ENCODE measurements at places on chromosomes 2 and 18.

DNA sequence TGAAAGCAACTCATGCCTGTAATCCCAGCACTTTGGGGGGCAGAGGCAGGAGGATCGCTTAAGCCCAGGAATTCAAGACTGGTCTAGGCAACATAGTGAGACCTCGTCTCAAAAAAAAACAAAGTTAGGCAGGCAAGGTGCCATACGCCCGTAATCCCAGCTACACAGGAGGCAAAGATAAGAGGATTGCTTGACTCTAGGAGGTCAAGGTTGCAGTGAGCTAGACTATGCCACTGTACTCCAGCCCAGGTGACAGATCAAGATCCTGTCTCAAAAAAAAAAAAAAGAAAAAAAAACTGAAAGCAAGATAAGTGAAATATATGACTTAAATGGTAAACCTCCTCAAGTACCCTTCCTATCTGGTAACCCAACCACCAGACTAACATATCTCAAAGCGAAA, 59.8 kb downstream of the USP34 start:
- DNase-seq = no peak

DNA sequence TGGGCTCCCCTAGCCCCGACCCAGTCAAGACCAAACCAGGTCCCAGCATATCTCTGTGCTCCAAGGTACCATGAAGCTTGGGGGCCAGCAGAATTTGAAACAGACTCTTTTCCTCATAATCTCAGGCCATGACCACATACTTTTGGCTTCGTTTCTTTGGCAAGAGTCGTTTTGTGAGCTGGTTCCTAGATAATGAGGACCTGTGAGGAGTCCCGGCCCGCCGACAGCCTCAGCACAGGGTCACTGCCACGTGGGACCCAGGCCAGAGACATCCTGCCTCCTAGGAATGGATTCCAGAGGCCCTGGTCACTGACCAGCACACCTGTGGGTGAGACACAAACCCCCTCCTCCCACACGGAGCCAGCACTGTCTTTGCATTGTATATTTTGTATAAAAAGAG, 73.5 kb downstream of the VAPA start:
- no peak for DNase-seq

GRCh38 chr2:130756053-130756873, 923 bp downstream of the AMER3 start:
- no peak for DNase-seq

- DNase-seq = no peak
Observed at GRCh38 chr18:11183637-11184036, 34.3 kb upstream of the PIEZO2 start.

- no peak for DNase-seq
Observed at GRCh38 chr2:218028562-218029348, 26.0 kb upstream of the TNS1 start.

DNA sequence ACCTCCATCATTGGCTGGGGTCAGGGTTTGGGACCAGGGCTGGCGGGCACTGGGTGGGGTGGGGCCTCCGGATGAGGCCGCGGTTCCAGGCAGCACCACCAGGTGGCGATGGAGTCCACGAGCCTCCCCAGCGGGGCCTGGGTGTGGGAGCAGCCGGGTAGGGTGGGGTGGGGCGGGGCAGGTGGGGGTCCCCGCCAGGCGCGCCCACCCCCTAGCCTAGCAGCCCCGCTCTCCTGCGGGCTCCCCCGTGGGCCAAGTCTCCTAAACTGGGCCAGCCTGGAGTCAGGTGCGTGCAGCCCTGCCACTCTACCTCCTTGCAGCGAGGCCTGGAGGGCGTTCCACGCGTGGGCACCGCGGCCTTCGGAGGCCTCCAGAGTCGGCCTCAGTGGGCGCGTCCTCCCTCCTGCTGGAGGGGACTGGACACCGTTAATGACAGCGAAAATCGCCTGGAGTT, 187.5 kb downstream of the TWIST2 start:
- no peak for DNase-seq

GRCh38 chr2:68284896-68285295, 32.6 kb upstream of the PPP3R1 start:
- no peak for DNase-seq

DNA sequence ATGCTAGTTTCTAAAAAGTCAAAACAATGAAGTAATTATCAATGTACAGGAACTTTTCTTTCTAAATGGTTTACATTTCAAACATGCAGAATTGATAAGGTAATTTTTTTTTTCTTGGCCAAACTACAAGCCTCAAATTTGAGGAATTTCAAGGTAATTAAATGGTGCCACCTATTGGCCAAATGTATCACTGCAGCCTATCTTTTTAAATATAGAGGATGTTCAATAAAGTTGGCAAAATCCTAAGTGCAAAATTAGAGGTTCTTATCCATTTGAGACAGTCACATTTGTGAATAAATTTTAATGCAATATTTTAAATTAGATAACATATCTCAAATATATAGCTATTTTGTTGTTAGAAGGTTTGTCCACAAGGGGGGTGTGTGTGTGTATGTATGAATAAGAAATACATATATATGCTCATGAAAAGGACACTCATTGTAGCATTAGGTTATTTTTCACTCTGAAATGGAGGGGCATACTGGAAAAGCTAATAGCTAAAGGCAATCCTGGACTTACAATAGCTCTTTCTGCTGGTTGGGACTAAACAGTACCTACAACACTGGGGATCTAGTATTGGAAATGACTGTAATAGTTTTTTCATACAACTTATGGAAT, 26.2 kb downstream of the MMADHC start:
- peak; percentile 24 for DNase-seq

GRCh38 chr2:40150266-40150665, 301.6 kb downstream of the SLC8A1 start:
- no peak for DNase-seq

DNA sequence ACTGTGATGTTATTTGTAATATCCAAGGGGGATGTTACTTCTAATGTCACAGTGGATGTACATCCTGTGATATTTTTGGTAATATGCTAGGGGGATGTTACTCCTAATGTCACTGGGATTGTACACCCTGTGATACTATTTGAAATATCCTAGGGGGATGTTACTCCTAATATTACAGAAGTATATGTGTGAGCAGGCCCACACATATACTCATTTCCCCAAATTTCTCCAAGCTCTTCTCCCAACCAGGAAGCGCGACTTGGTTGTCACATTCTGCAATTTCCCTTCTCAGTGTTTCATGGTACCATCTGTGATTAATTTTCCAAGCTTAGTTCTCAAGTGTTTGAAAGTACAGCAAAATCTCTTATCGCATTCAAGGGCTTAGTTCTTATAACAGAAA, 29.5 kb upstream of the CHN1 start:
- no peak for DNase-seq

DNA sequence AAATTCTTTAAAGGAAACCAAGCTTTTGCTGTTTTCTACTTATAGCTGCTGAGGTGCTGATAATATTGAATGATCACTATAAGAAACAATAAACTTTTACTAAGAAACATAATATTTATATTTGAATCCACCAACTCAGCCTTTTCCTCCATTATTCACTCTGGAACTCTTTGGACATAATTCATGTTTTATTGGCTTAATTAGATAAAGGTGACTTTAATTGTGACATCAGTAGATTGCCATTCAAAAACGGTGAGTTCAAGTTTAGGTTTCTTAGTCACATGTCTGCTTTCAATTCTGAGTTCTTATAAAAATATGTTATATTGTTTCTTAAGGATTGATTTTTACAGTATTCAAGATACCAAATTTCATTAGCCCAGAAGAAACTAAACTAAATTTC, 24.0 kb downstream of the CCDC85A start:
- no peak for DNase-seq

DNA sequence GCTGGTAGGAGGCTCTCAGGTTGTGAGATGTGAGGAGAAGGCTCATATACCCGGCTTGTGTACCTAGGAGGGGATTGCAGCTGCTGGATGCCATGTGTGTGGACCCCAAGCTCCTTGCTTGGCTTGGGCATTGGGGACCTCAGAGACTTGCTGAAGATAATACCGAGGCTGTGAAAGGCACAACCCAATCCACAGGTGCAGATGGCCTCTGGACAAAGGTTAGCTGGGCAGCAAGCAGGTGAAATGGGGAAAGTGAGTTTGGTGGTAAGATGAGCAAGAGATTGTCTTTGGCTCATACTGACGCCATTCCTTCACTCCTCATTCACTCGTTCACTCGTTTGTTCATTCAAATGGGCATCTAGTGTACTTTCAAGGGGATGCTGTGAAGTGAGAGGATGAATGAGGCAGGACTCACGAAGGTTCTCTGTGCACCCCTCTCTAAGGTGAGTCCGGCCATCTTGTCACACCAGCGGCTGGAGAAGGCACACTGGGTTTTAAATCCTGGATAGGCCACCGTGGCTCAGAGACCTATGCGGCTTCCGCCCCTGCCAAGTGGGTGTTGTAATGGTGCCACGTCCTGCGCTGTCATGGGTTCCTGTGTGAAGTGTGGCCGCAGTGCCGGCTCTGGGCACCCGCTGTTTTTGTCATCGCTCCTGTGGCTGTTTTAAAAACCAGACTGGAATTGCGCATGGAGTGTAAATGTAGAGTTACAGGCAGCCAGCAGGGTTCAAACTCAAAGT, 13.7 kb downstream of the FBLN7 start:
- DNase-seq = no peak

GRCh38 chr18:40017021-40017420, 1938.0 kb upstream of the PIK3C3 start:
- DNase-seq = no peak

DNA sequence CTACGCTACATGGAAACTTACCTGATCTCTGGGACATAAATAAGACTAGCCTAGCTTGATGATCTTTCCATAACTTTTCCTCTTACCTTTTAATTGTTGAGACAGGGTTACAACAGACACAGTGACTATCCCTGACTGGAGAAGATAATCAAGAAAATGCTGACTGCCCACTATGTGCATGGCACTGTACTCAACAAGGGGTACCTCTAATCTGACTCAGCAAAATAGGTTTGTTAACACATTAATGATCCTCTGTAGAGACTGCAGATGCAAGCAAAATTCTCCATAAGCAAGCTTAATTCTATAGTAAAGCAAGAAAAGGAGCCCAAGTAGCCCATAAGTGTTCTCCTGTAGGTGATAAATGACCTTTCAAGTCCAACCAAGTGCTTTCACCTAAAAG, 25.5 kb downstream of the ACVR1C start:
- no peak for DNase-seq

DNA sequence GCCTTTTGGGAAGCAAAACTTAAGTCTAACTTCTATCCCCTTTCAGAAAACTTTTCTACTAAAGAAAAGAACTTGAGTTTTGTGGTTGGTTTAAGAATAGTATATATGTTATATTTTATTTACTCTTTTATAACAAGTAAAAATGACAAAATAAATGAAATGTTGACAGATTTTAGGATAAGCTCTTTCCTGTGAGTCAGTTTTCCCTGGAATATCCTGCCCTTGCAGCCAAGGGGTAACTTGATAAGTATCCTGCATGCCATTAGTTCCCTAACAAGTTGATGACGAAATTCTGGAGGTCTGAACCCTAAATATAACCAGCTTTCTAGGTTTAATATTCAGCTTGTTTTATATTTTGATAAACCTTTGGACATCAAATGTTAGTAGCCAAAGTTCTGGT, 7.3 kb upstream of the HTR2B start:
- peak; percentile 31 for DNase-seq

- DNase-seq = peak; percentile 72
Observed at GRCh38 chr2:105261061-105261460, 19.5 kb downstream of the GPR45 start.

Measured in HT1080 (cell line).